Gastrocnemius medialis (tissue), 4 donors: ENCODE measurements at places on chromosomes 12 and 14. TPM values are rescaled to one million over a fixed set of nuclear protein-coding genes. Genes with fewer than 3 reads are reported as not detected.

DNA sequence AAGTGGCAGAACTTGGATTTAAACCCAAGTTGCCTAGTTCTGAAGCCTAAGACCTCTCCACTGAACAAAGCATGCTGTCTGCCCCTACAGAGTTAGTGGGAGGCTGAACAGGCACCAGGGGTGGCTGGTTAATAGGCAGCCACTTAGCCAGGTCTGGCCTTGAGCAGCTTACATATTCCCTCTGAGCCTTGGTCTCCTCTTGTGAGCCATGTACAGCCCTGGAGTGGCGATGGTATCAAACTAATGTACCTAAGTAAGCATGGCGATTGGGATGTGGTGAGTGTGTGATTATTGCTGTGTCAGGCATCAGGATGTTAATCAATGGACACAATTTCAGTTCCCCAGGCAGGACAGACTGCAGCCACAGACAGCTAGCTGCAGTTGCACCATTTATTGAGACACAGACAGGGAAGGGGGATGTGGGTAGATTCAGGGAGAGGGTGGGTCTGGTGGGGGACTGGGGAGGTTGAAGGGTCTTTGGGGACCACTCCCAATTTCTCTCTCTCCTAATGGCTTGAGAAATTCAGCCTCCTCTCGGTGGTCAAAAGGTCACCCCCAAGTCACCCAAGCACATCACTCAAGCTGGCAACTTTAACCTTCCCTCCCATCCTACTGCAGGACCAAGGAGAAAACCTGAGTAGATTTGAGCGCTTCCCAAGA, 7.3 kb upstream of the KRT4 start:
- no peak overlapping the region for H3K4me3 ChIP-seq
- H3K27ac ChIP-seq = no peak overlapping the region
- H3K27me3 ChIP-seq = peaks cover 21% of the 10 kb centered on the region
- no peaks in the 10 kb centered on the region for H3K4me1 ChIP-seq
- no peak for DNase-seq

OR2AP1 gene
- not detected for total RNA-seq

RCOR1 gene
- 13.5 TPM for total RNA-seq

- no peak for DNase-seq
- no peaks in the 10 kb centered on the region for H3K36me3 ChIP-seq
Observed at GRCh38 chr12:115830633-115831032, 446.9 kb downstream of the MED13L start.

DNA sequence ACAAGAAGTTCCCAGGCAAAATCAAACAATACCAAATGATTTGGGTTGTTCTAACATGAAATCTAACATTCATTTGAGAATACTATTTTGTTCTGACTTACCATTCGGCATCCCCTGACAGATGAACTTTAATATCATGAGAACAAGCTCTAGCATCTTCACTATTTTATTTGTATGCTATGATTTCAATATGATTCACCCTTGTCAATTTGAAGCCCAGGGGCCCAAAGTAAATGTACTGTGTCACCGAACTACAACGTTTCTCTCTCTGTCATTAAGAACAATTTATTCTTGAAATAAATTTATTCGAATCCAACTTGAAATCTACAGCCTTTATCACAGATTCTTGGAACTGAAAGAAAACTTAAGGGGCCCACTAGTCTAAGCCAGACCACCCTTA, 146.2 kb upstream of the RASSF8 start:
- no peaks in the 10 kb centered on the region for H3K27me3 ChIP-seq
- no peaks in the 10 kb centered on the region for H3K4me1 ChIP-seq
- H3K4me3 ChIP-seq = no peak overlapping the region
- no peaks in the 10 kb centered on the region for H3K36me3 ChIP-seq
- H3K27ac ChIP-seq = no peak overlapping the region

RHOF gene
- total RNA-seq = 6.8 TPM

- no peaks in the 10 kb centered on the region for H3K4me1 ChIP-seq
- H3K4me3 ChIP-seq = no peak overlapping the region
- no peaks in the 10 kb centered on the region for H3K36me3 ChIP-seq
Observed at GRCh38 chr12:94863321-94864035, 140.0 kb downstream of the NDUFA12 start.

- H3K4me3 ChIP-seq = no peak overlapping the region
- H3K4me1 ChIP-seq = peaks cover 24% of the 10 kb centered on the region
- no peak for DNase-seq
- H3K27me3 ChIP-seq = no peaks in the 10 kb centered on the region
- no peak overlapping the region for H3K27ac ChIP-seq
Observed at GRCh38 chr12:116402163-116402939, 124.9 kb upstream of the MED13L start.

DNA sequence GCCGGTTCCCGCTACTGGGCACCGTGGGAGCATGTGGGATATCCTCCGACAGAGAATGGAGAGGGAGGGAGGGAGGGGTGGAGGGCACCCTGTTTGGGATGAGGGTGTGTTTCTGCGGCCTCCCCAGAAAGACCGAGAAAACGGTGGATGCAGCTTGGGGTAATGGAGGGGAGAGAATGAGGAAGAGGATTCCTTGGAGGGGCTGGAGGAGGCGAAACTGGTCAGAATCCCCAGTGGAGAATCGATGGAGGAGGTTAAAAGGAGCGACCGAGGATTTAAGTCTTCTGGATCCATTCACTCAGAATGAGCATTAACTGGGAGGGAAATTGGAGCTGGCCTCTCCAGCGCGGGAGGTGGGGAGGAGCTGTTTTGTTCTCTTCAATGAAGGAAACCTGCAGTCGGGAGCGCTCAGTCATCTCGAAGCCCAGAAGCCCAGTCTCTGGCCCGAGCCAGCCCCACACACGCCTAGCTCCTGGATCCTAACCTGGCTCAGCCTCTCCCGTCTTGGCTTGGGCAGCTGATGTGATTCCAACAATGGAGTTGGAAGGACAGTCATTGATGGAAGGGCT, 581 bp downstream of the ARG2 start:
- peak overlapping the region; percentile 69 for H3K4me3 ChIP-seq
- no peaks in the 10 kb centered on the region for H3K36me3 ChIP-seq
- DNase-seq = peak; percentile 48
- H3K27me3 ChIP-seq = no peaks in the 10 kb centered on the region
- H3K27ac ChIP-seq = peak overlapping the region; percentile 81

GRCh38 chr12:113665457-113665856, 193.8 kb upstream of the LHX5 start:
- H3K36me3 ChIP-seq = no peaks in the 10 kb centered on the region
- no peak overlapping the region for H3K27ac ChIP-seq
- H3K4me1 ChIP-seq = no peaks in the 10 kb centered on the region
- DNase-seq = no peak
- peaks cover 15% of the 10 kb centered on the region for H3K27me3 ChIP-seq

KRT85 gene
- total RNA-seq = not detected

DNA sequence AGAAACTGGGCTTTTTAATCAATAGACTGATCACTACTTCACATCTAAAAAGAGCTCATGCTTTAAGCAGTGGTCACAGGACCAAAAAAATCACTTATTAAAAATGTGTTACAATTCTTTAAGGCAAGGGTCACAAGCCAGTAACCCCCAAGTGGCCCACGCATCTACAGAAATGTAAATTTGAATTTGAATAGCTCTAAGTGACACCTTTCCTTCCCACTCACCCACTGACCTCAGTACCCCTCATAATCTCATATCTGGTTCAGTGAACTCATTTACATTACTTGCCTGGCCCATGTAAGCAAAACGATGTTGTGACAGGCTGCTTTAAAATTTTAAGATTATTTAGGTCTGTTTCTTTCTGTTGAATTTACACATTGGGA, 27.4 kb downstream of the NELL2 start:
- H3K4me3 ChIP-seq = no peak overlapping the region
- no peaks in the 10 kb centered on the region for H3K27me3 ChIP-seq
- DNase-seq = no peak
- no peaks in the 10 kb centered on the region for H3K4me1 ChIP-seq
- H3K36me3 ChIP-seq = no peaks in the 10 kb centered on the region

C14orf39 gene
- 1.1 TPM for total RNA-seq

GPRC5D gene
- total RNA-seq = not detected

DNA sequence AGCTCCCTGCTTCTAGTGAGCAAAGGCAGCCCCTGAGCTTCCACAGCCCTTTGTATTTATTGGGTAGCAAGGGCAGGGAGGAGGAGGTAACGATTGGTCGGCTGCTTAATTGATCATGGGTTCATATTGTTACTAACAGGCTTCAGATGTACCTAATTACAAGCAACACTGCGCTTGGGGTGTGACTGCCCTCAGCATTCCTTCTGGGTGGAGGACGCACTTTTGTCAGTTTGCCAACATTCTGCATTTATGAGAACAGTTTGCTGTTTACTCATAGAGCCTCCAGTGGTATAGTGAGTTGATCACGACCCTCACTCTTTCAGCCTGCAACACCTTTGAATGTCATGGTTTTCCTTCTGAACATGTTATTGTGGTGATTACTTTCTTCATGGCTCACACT, 9.6 kb downstream of the TSHR start:
- H3K27me3 ChIP-seq = no peaks in the 10 kb centered on the region
- no peak overlapping the region for H3K27ac ChIP-seq
- DNase-seq = no peak
- H3K4me1 ChIP-seq = no peaks in the 10 kb centered on the region
- H3K36me3 ChIP-seq = no peaks in the 10 kb centered on the region

DNA sequence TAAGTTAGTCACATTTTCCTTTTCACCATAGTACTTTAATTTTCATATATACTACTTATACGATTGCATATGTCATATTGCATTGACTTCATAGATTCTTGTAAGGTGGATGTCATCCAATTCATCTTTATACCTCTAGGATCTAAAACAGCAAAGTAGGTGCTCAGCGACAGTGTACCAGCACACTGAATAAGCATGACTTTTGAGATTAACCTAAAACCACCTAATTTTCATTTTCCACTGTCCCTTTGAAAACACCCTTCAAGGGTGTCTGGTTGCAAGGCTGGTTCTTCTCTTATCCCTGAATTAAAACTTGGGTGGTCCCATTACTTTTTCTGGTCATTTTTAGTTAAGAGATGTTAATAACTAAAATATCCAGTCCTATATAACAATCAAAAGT, 4.4 kb downstream of the GPR19 start:
- H3K27ac ChIP-seq = no peak overlapping the region
- H3K4me1 ChIP-seq = peaks cover 3% of the 10 kb centered on the region
- H3K27me3 ChIP-seq = no peaks in the 10 kb centered on the region
- no peak overlapping the region for H3K4me3 ChIP-seq

DNA sequence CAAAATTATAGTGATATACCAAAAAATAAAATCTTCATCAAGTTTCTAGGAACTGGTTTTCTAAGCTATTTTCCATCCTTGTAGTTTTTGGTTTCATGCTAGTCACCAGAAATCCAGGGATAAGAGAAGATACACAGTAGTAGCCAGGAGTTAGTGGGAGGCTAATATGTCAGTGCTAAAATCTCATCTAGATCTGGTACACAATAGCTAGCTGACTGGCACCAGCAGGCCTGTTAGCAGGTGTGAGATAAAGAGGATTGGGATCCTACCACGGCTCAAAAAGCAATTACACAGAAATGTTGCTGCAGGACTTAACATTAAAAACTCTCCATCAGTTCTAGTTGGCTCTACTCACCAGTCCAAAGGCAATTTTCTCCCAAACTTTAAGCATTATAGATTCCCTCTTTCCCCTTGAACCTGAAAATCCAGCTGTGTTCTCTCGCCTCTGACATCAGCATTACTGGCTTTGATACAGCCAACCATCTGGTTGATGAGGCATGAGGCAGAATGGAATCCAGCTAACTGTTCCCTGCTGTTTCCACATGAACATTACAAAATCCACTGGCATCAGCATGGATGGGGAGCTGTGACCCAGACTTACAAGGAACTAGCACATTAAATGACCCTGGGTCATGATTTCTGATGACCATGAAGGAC, 41.8 kb upstream of the CCDC196 start:
- H3K36me3 ChIP-seq = no peaks in the 10 kb centered on the region
- H3K27ac ChIP-seq = peak overlapping the region; percentile 53
- no peaks in the 10 kb centered on the region for H3K4me1 ChIP-seq
- peak; percentile 19 for DNase-seq
- no peak overlapping the region for H3K4me3 ChIP-seq
- no peaks in the 10 kb centered on the region for H3K27me3 ChIP-seq
